ENCODE measurements at places on chromosomes 3 and 15.
A peak's percentile ranks its signal among the peaks of the same experiment; 100 is the strongest.

DNA sequence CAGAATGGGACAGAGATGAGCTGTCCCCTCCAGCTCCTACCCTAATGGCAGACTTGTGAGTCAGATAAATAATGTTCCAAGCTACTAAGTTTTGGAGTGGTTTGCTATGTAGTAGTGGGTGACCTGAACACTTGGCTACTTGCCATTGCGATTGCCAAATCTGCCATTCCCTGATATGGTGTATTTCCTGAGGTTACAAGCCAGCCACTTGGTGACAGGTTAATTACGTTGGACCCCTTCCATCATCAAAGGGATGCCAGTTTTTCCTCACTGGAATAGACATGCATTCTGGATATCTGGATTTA, 33.6 kb downstream of the MORF4L1 start:
- DNase-seq: no peak

- DNase-seq: peak; percentile 53
These were observed 1.2 kb downstream of the ERC2 start for GRCh38 chr3:56467108-56467507.

- DNase-seq: no peak
These were observed 131.9 kb upstream of the MEF2A start for GRCh38 chr15:99433757-99434450.

DNA sequence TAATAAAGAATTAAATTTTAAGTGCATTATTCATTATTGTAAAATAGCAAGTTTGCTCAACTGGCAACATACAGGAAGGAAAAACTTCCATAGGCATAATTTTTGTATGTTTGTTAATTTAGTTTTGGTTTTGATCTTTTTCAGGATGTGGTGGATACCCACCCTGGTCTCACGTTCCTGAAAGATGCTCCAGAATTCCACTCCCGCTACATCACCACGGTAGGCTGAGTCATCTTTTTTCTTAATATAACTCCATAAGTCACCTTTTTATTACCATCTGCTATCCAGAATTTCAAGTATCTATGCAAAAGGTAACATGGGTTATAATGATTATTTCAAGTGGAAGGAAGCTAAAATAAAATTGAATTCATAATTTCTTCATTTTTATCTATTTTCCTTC, 104.8 kb downstream of the PPP2R3A start:
- DNase-seq: no peak

GRCh38 chr3:101259485-101260341, 60.7 kb downstream of the IMPG2 start:
- DNase-seq: no peak

DNA sequence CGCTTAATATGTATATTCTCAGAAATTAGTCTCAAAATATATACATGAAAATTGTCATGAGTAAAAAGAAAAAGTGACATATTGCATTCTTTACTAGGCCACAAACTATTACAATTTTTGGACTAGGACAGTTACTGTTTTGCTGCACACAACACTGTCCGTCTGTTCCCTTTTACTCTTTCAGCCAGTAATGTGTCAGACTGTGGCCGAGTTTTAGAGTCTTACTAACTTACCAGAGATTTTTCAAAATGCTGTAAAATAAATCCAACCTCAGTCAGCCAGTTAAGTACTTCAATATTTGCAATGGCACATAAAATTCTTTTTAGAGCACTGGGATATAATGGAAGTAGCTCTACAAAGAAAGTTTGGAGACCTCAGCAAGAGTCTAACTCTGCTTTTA, 380.3 kb upstream of the IL12A start:
- DNase-seq: no peak

DNA sequence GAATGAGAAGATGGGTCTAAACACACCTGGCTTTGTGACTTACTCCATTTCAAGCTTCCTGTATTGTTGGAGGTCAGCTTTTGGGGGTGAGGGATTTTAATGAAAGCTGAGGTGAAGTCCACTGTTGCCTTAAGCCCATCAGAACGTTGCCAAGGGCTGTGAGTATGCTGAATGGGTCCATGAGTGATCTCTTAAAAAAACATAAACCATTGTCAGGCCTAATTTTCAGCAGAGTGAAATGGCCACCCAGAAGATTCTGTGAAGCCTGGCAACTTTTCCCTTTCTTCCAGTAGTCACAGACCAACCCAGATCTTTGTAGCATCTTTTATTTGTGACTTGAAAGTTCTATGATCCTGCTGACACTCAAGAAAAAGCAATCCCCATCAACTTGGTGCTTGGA, 87.0 kb downstream of the SMAD3 start:
- DNase-seq: no peak

DNA sequence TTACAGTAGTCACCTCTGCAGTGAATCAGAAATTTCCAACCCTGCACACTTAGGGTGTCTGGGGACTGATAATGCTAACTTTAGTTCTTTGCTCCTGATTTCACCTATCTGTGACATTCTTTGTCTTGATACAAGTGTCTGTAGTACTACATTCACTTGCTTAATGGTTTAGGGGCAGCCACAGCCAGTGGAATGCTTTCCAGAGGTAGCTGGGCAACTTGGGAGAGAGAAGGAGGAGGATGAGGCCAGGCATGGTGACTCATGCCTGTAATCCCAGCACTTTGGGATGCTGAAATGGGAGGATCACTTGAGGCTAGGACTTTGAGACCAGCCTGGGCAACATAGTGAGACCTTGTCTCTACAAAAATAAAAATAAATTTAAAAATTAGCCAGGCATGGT, 8.5 kb downstream of the BAHD1 start:
- DNase-seq: no peak

DNA sequence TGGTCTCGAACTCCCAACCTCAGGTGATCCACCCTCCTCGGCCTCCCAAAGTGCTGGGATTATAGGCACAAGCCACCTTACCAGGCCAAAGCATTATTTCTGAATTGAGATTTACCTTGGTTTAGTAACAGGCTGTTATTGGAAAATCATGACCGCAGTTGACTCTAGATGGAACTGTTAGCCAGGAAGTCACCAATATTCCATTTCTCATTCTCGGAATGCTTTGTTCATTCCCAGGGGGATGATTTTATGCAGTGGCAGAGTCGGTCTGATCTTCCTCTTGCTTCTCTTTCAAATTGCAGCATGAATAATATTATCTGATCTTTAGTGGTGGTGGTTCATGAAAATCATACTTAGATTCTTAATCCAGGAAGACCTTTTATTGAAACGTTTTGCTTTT, 195.5 kb upstream of the MBNL1 start:
- DNase-seq: no peak

- DNase-seq: peak; percentile 88
These were observed 1.8 kb downstream of the ZBTB38 start for GRCh38 chr3:141370065-141370533.

- DNase-seq: no peak
These were observed 79.2 kb downstream of the SST start for GRCh38 chr3:187590861-187591576.

All from activated CD4-positive, alpha-beta T cell treated with anti-CD3 and anti-CD28 coated beads, Interleukin-2, amount 50 U/mL, for 16 hours (primary cell).